Neuronal stem cell (in vitro differentiated cells): ENCODE measurements at places on chromosomes 2 and 18.

DNA sequence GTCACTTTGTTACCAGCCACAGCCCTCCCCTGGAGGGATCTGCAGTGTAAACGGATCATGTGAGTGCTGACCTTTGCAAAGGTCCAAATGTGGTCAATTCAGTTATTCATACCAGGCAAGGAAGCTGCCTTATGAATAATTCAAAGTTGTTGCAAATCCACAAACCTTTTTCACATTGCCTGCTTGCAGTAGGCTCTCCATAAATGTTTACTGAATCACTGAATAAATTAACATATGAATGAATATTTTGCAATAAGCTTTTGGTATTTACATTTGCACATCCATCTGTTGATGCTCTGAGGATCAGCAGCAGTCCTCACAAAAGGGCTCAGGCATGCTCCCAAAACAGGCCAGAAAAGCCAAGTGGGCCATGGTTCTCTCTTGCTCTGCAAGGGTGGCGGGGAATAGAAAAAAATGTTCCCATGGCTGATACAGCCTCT lies 156.8 kb downstream of the VAPA start:
- H3K36me3 ChIP-seq = no peaks in the 10 kb centered on the region
- no peak overlapping the region for H3K4me3 ChIP-seq
- no peak for DNase-seq

- no peaks in the 10 kb centered on the region for H3K4me1 ChIP-seq
- H3K36me3 ChIP-seq = no peaks in the 10 kb centered on the region
- no peaks in the 10 kb centered on the region for H3K27me3 ChIP-seq
- no peak overlapping the region for H3K27ac ChIP-seq
- H3K4me3 ChIP-seq = no peak overlapping the region
Measured at GRCh38 chr18:29361843-29362242, 1184.9 kb upstream of the CDH2 start.

DNA sequence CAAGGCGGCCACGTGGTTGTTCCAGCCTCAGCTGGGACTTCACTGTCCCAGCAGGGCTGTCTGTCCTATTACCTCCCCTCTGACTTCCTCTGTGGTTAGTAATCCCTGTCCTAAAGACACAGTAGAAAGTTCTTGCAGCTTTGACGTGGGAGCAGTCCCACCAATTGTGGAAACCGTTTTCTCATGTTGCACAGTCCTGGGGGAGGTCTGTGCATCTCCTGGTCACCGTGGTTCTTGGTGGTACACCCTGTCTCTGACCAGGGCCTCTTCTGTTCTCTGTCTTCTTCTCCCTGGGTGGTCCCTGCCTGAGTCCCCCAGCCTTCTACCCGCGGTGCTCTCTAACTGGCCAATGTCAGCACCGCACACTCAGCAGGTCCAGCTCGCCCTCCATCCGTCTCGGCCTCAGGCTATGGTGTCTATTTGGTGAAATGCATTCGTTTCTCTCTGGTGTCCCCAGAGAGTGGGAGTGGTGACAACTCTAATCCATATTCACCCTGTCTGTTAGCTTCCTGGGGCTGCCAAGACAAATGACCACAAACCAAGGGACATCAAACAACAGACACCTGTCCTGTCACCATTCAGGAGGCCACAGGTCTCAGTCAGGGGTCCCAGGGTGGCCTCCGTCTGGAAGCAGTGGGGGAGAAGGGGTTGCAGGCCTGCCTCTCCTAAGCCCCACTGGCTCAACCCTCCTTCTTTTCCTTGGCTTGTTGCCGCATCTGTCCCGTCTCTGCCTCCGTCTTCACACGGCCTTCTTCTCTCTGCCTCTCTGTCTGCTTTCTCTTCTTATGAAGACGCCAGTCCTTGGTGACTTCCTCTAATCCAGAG lies 99.8 kb downstream of the SH3BP4 start:
- no peak overlapping the region for H3K4me3 ChIP-seq
- no peak for DNase-seq
- H3K36me3 ChIP-seq = peaks cover 95% of the 10 kb centered on the region

- peak; percentile 39 for DNase-seq
- no peaks in the 10 kb centered on the region for H3K27me3 ChIP-seq
- no peak overlapping the region for H3K4me3 ChIP-seq
- H3K27ac ChIP-seq = no peak overlapping the region
Measured at GRCh38 chr18:9575558-9575957, 38.8 kb downstream of the PPP4R1 start.

- no peaks in the 10 kb centered on the region for H3K36me3 ChIP-seq
- no peak overlapping the region for H3K27ac ChIP-seq
- no peaks in the 10 kb centered on the region for H3K27me3 ChIP-seq
Measured at GRCh38 chr2:105587637-105588036, 157.1 kb upstream of the NCK2 start.

DNA sequence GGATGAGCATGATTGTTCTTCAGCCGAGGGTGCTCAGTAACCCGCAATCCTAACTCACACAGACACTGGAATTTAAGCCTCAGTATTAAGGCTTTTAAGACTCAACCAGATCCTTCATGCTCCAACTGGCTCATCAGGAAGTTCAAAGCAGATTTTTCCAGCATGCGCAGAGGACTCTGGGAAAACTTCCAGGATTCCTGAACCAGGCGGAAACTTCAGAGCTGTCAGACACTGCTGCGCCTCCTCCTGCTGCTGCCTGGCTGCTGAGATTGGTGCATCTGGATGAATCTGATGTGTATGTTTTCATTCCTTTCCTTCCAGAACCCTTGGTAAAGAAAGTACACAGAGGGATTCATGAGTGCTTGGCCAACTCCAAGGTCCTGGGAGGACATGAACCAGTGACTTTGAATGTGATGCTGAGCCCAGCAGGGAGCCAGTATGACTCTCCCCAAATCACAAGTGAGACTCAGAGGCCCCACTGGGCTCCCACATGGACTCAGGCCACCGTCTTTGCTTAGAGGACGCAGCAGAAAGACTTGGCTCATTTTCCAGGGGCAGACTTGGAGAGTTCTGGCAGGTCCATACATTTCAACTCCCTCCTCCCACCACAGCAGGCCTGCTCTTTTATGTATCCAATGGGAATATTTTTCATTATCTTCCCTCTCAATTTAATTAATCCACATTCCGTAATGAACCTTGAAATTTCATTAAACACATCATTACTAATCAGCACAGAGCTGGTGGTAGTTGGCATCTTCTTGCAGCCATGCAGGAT lies 143.5 kb upstream of the HDAC4 start:
- H3K27me3 ChIP-seq = no peaks in the 10 kb centered on the region
- no peak overlapping the region for H3K4me3 ChIP-seq
- H3K36me3 ChIP-seq = no peaks in the 10 kb centered on the region
- H3K27ac ChIP-seq = no peak overlapping the region

DNA sequence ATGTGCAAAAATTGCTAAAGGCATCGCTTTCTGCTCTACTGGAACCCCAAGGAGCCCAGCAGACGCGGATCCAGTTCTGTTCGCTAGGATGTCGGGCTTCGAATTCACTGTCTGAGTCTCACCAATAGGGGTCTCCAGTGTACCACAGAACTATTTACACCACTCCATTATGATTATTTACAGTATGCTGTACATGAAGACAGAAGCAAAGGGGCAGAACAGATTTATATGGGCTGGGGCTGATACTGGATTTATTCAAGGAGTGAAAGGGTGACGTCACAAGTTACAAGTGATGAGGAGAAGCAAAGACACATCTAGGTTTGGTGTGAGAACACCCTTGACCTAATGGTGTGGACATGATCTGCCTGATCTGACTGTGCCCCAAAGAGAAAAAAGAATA lies 185.3 kb upstream of the ATP5MC3 start:
- no peaks in the 10 kb centered on the region for H3K36me3 ChIP-seq
- no peak overlapping the region for H3K4me3 ChIP-seq
- no peak overlapping the region for H3K27ac ChIP-seq
- peak; percentile 41 for DNase-seq
- H3K4me1 ChIP-seq = no peaks in the 10 kb centered on the region

GRCh38 chr2:137091704-137092103 lies 326.4 kb downstream of the THSD7B start:
- no peak overlapping the region for H3K27ac ChIP-seq
- no peaks in the 10 kb centered on the region for H3K4me1 ChIP-seq
- H3K27me3 ChIP-seq = no peaks in the 10 kb centered on the region
- H3K4me3 ChIP-seq = no peak overlapping the region
- DNase-seq = no peak

GRCh38 chr18:31943878-31944816 lies 1.2 kb upstream of the TRAPPC8 start:
- no peaks in the 10 kb centered on the region for H3K36me3 ChIP-seq
- no peak overlapping the region for H3K27ac ChIP-seq
- H3K27me3 ChIP-seq = peaks cover 5% of the 10 kb centered on the region
- H3K4me3 ChIP-seq = peak overlapping the region; percentile 77
- no peak for DNase-seq
- peaks cover 6% of the 10 kb centered on the region for H3K4me1 ChIP-seq

DNA sequence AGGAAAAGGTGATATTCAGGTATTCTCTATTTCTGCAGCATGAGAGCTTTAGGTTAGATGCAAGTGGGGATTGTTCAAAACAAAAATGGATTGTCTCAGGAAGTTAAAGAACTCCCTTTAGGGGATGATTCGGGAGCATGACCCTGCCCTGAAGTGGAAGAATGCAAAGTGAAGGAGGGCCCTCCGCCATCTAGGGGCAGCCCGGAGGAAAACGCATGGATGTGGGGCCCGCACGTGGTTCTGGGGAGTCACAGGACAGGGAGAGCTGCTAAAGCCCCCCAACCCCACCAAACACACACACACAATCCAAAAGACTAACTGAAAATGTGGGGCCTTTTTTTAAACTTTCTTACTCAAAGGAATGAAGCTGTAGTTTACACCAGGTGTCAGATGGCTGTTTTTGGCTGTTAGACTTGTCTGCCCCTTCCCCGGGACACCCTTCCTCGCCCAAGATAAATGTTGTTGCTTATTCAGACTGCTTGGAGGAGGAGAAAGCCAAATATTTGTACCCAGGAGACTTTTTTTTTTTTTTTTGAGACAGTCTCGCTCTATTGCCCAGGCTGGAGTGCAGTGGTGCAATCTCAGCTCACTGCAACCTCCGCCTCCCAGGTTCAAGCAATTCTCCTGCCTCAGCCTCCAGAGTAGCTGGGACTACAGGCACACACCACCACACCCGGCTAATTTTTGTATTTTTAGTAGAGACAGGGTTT lies 78.8 kb downstream of the HNRNPLL start:
- no peaks in the 10 kb centered on the region for H3K36me3 ChIP-seq
- H3K4me1 ChIP-seq = no peaks in the 10 kb centered on the region
- H3K4me3 ChIP-seq = no peak overlapping the region
- no peak overlapping the region for H3K27ac ChIP-seq
- H3K27me3 ChIP-seq = no peaks in the 10 kb centered on the region
- no peak for DNase-seq

DNA sequence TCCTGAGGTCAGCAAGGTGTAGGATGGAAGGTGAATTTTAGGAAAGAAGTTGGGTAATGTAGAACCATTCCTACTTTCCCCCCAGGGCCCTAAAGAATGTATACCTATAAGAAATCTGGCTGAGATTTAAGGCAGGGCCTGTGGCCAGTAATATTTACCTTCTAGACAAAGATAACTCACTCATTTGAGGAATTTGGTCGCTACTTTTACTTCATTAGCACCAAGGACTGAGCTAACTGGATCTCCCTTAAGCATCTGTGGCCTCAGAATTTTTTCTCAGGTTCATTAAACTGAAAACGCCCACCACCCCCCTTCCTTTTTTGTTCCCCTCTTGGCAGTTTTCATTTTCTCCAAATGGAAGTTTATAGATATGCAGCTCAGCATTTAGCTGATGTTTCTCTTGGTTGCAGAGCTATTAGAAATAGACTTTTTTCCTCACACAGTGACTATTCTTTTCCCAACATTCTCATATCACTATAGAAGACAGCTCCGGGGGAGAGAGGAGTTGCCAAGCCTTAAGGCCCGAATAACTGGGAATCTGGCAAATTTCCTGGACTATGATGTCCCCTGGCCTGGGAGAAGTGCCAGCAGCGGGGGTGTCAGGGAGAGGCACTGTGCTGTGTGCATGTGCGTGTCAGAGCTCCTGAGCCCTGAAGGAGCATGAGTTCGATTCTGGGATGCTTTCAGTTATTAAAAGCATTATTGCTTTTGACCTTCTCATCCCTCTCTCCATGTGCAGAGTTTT lies 310.9 kb downstream of the PRKCE start:
- H3K36me3 ChIP-seq = no peaks in the 10 kb centered on the region
- H3K4me3 ChIP-seq = no peak overlapping the region
- no peak overlapping the region for H3K27ac ChIP-seq
- no peaks in the 10 kb centered on the region for H3K27me3 ChIP-seq
- no peak for DNase-seq

- peaks cover 45% of the 10 kb centered on the region for H3K27me3 ChIP-seq
- H3K4me3 ChIP-seq = peak overlapping the region; percentile 61
- no peaks in the 10 kb centered on the region for H3K36me3 ChIP-seq
- no peak overlapping the region for H3K27ac ChIP-seq
- peaks cover 2% of the 10 kb centered on the region for H3K4me1 ChIP-seq
- no peak for DNase-seq
Measured at GRCh38 chr2:80303006-80303908, 1.3 kb downstream of the LRRTM1 start.

DNA sequence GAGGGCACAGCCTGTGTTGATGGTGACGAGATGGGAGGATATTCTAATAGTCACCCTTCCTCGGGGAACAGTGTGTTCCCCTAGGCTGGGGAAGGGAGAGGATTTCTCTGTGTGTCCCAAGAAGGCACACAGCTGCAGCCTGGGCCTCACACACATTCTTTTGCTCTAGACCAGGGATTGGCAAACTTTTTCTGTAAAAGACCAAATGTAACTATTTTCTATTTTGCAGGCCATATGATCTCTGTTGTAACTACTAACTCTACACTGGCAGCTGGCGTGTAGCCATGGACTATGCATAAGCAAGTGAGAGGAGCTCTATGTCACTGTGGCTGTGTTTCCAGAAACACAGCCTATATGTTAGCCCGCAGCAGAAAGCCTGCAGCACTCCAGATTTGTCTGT lies 65.8 kb downstream of the ARHGAP28 start:
- H3K4me1 ChIP-seq = no peaks in the 10 kb centered on the region
- H3K4me3 ChIP-seq = no peak overlapping the region

- no peaks in the 10 kb centered on the region for H3K36me3 ChIP-seq
- no peaks in the 10 kb centered on the region for H3K4me1 ChIP-seq
- H3K4me3 ChIP-seq = no peak overlapping the region
- no peaks in the 10 kb centered on the region for H3K27me3 ChIP-seq
- H3K27ac ChIP-seq = no peak overlapping the region
Measured at GRCh38 chr18:70373042-70373519, 84.2 kb downstream of the SOCS6 start.

DNA sequence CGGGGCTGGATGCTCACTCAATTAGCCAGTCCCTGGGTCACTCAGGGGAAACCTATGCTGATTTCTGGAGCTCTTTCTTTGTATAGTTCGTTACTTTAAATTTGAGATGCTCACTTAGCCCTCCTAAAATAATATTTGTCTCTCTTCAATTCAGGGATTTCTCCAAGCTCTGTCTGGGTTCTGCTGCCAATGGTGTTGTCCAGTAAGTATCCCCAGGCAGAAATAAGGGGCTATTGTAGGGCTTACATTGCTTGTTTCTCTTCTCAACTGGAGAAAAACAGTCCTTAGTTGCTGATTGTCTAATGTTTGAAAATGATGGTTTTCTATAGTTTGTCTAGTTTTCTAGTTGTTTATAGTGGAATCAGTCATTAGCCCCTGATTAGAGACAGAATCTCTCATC lies 5.0 kb downstream of the RAB6C start:
- no peaks in the 10 kb centered on the region for H3K4me1 ChIP-seq
- H3K27me3 ChIP-seq = no peaks in the 10 kb centered on the region
- no peak overlapping the region for H3K4me3 ChIP-seq
- DNase-seq = no peak

GRCh38 chr2:72143441-72144273 lies 4.0 kb downstream of the CYP26B1 start:
- H3K27me3 ChIP-seq = peaks cover 68% of the 10 kb centered on the region
- no peak for DNase-seq
- H3K27ac ChIP-seq = no peak overlapping the region
- peaks cover 12% of the 10 kb centered on the region for H3K4me1 ChIP-seq
- no peaks in the 10 kb centered on the region for H3K36me3 ChIP-seq

GRCh38 chr2:102337481-102338386 lies 17.9 kb upstream of the IL18R1 start:
- H3K4me1 ChIP-seq = no peaks in the 10 kb centered on the region
- no peak for DNase-seq
- H3K27ac ChIP-seq = no peak overlapping the region
- no peaks in the 10 kb centered on the region for H3K36me3 ChIP-seq
- H3K27me3 ChIP-seq = no peaks in the 10 kb centered on the region
